ENCODE measurements at places on chromosomes 4 and X. TPM values are rescaled to one million over a fixed set of nuclear protein-coding genes. Genes with fewer than 3 reads are reported as not detected.

- no peak for DNase-seq
Measured at GRCh38 chrX:123625952-123626351, 106.9 kb downstream of the THOC2 start.

DNA sequence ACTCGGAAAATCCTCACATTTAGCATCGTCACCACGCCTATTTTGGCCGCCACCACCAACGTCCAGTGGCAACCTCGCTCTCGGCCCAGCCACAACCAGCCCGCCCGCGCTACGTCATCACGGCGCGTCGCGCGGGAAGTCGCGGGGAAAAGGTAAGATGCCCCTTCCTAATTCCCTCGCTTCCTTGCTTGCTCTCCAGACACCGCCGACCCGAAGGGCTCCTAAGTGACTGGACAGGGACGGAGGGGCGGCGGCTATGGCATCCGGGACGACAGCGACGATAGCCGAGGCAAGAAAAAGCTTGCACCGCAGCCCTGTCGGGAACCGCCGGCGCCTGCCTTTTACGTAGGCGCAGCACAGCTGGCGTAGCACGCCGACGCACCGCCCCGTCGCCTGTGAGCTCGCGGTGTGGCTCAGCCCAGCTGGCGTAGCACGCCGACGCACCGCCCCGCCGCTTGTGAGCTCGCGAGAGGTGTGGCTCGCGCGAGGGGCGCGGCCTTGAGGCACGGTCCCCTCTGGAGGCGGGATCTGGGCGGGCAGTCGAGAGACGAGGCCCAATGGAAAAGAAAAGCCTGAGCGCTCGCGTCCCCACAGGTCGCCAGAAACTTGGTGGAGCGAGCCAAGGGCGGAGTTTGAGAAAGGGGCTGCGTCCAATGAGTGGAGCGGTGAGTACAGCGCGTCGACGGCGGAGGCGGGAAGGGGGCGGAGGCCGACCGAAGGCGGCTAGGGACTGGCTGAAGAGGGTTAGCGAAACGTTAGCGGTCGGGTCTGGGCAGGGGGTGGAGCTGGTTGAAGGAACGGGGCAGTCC is at the start of gene HDAC6:
Gene HDAC6, plus strand, starts transcription at position 788 of the 809 bp plus-strand sequence. CDS start 626 bp downstream, outside the sequence.
- DNase-seq: peak; percentile 98

Gene FAM9C
- not detected for total RNA-seq

GRCh38 chr4:7967501-7968261 is 28.0 kb upstream of the AFAP1 start:
- no peak for DNase-seq

- peak; percentile 61 for DNase-seq
Measured at GRCh38 chr4:96102541-96103026, 262.7 kb downstream of the PDHA2 start.

Gene GPR82
- not detected for total RNA-seq

- no peak for DNase-seq
Measured at GRCh38 chr4:83263106-83263505, 21.5 kb downstream of the COQ2 start.

Gene PHEX
- 0.75 TPM for total RNA-seq

- no peak for DNase-seq
Measured at GRCh38 chr4:145531859-145532258, 50.2 kb downstream of the SMAD1 start.
